ENCODE measurements at places on chromosomes 12 and 14. TPM values are rescaled to one million over a fixed set of nuclear protein-coding genes. Genes with fewer than 3 reads are reported as not detected.

DNA sequence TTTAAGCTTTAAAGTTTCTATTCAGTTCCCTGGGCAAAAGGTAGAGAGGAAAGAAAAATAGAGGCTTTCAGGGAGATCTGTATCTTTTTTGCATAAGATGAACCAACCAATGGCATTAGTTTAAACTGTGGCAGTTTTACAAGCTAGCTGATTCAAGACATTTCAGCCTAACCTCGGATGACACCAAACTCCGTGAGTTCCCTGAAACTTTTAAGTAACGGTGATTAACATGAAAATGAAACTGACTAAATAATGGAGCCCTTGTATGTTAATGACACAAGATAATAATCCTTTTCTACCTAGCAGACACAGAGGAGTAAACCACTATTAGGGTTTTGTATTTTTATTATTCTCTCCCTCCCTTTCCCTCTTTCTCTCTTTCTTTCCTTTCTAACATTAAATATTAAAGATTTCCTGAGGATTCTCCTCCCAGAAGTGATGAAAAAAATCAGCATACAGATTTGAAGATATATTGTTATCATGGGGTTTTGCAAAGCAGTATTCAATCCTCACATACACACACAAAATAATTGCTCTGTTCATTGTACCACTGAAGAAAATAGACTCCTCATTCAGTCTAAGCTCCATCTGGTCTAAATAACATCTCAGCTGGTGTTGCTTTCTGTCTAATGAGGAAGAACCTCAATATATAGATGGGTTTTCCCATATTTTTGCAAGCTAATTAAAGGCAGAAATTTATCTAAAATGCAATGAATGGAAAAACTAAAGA is 483.8 kb downstream of the NOVA1 start:
- no peaks in the 10 kb centered on the region for H3K36me3 ChIP-seq
- no peak overlapping the region for H3K27ac ChIP-seq
- DNase-seq, result no peak
- H3K27me3 ChIP-seq, result no peaks in the 10 kb centered on the region
- no peak overlapping the region for H3K4me3 ChIP-seq

DNA sequence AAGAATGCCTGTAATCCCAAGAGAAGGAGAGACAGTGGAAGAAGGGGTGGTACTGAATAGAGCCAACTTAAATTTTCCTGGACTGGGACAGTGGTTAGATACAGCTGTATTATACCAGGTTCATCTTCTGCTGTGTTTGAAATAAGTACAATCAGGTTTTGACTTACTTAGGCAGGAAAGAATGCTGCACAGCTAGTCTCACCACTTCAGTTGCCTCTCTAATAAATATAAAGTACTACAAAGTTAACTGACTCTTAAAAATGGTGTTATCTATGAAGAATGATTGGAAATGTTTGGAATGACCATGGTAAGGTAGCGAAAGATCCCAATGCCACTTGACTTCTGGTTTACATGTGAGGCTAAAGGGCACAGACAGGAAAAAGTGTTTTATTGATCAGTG is 652.1 kb downstream of the NOVA1 start:
- H3K27me3 ChIP-seq, result no peaks in the 10 kb centered on the region
- no peaks in the 10 kb centered on the region for H3K4me1 ChIP-seq
- no peak overlapping the region for H3K27ac ChIP-seq
- H3K36me3 ChIP-seq, result no peaks in the 10 kb centered on the region

DNA sequence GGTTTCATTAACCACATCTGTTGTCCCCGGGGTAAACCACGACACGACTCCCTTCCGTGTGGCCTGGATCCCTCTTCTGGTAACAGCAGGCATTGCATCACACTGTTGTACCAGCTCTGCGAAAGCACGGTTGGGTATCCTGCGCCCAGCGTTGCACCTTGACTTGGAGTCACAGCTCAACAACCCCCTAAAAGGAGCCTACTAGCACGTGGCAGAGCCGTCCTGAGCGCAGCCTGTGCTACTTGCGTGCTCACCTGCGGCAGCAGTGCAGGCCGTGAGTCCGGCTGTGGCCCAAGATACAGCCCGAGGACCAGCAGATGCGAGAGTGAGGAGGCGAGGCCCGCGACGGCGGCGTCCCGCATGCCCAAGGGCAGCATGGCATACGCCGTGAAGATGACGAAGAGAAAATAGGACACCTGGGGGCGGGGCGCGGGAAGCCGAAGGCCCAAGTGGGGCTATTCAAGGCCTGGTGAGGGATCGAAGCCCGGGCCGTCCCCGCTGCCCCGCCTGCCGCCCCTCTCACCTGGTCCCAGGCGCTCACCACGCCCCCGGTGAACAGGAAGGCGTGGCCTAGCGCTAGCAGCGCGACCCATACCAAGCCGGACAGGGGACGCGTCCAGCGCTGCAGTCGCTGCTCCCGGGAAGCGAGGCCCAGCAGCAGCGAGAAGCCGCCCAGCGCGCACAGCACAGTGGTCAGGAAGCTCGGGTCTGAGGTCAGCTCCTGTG is 2.4 kb downstream of the ADCY4 start:
- H3K27ac ChIP-seq, result no peak overlapping the region
- H3K4me3 ChIP-seq, result no peak overlapping the region
- DNase-seq, result peak; percentile 77
- peaks cover 15% of the 10 kb centered on the region for H3K36me3 ChIP-seq

- no peak for DNase-seq
- H3K4me3 ChIP-seq, result no peak overlapping the region
- peaks cover 17% of the 10 kb centered on the region for H3K4me1 ChIP-seq
- peaks cover 16% of the 10 kb centered on the region for H3K36me3 ChIP-seq
These were observed 218.2 kb downstream of the ANO6 start for GRCh38 chr12:45434094-45434493.

GRCh38 chr12:39354955-39355354 is 88.0 kb downstream of the KIF21A start:
- no peaks in the 10 kb centered on the region for H3K27me3 ChIP-seq
- H3K4me1 ChIP-seq, result no peaks in the 10 kb centered on the region
- H3K4me3 ChIP-seq, result no peak overlapping the region
- no peak for DNase-seq
- H3K27ac ChIP-seq, result no peak overlapping the region
- no peaks in the 10 kb centered on the region for H3K36me3 ChIP-seq

GRCh38 chr12:105064564-105065178 is 19.6 kb downstream of the ALDH1L2 start:
- H3K4me3 ChIP-seq, result no peak overlapping the region
- no peaks in the 10 kb centered on the region for H3K36me3 ChIP-seq
- H3K27ac ChIP-seq, result no peak overlapping the region
- DNase-seq, result no peak
- H3K4me1 ChIP-seq, result peaks cover 5% of the 10 kb centered on the region
- H3K27me3 ChIP-seq, result no peaks in the 10 kb centered on the region

DNA sequence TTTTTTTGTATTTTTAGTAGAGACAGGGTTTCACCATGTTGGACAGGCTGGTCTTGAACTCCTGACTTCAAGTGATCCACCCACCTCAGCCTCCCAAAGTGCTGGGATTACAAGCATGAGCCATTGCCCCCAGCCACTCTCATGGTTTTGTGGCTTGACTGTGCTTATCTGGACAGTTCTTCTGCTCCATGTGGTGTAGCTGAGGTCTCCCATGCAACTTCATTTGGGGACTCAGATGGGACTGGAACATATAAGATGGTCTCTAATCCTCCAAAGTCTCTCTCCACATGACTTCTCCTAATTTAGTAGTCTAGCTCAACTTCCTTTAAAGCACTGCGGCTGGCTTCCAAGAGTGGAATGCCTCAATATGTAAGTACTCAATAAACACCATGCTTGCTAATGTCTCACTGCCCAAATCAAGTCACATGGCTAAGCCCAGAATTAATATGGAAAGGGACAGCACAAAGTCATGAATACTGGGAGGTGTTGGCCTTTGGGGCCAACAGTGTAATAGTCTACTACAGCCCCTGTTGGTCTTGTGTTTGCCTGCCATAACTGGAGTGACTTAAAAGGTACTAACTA is 7.4 kb downstream of the INHBC start:
- H3K27me3 ChIP-seq, result no peaks in the 10 kb centered on the region
- H3K4me3 ChIP-seq, result no peak overlapping the region

Gene IL22
- not detected for polyA plus RNA-seq
